Pancreas (tissue), 10 donors: ENCODE measurements at places on chromosomes 2 and 18.

DNA sequence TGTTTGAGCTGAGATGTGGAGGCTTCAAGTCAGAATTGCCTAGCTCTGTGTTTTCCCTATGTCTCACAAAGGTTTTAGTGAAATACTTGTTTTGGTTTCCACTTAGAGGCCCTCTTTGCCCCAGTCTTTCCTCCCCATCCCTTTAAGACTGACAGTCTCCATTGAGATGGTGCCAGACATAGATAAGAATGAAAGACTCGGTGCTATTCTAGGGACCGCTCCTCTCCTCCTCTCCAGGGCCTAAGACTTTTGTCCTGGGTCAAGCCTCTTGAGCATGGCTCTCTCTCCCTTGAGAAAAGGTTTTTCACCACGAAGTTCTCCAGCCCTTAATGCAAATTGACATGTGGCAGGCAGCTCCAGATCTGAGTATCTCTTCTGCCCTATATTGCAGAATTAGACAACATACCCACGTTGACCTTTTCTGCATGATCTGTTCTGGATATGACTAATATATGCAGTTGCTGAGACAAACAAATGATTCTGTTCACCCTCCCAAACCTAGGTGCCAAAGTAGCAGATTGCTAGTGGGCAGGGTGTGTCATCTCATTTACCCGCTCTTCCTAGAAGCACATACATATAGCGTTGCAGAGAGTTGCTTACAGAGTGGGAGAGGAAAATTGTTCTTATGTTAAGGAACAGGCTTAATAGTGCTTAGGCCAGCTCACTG lies 47.5 kb upstream of the ACSL3 start:
- DNase-seq: no peak

DNA sequence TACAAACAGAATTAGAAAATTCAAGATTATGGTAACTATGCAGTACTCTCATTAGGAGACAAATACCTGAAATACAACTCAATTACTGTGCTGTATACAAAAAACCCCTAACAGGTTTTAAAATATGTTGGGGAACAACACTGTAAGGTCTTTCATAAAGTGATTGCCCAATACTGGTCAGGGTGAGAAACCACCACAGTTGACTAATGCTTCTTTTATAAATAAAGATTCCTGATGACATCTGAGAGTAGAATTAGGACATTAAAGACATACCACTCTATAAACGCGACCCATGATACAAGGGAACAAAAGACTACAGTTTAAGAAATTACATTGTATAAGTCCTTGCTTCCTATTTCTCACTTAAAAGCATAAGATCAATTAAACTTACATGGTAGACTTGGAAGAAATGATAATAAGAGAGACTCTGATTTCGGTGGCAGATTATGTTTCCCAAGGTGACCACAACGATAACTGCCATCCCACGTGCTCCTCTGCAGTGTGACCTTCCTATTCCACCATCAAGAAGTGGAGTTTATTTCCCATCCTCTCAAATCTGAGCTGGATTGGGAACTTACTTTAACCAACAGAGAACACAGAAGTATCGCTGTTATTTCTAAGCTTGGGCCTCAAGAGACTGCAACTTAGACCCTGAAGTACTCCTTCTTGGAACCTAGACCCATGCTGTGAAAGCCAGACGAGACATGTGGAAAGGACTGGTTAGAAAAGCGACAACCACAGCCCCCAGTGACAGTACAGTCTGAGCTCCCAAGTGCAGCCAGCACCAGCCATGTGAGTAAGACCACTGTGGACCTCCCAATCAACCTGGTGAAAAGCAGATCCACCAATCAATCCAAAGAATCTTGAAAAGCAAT lies 52.3 kb downstream of the ZNF521 start:
- DNase-seq: no peak

DNA sequence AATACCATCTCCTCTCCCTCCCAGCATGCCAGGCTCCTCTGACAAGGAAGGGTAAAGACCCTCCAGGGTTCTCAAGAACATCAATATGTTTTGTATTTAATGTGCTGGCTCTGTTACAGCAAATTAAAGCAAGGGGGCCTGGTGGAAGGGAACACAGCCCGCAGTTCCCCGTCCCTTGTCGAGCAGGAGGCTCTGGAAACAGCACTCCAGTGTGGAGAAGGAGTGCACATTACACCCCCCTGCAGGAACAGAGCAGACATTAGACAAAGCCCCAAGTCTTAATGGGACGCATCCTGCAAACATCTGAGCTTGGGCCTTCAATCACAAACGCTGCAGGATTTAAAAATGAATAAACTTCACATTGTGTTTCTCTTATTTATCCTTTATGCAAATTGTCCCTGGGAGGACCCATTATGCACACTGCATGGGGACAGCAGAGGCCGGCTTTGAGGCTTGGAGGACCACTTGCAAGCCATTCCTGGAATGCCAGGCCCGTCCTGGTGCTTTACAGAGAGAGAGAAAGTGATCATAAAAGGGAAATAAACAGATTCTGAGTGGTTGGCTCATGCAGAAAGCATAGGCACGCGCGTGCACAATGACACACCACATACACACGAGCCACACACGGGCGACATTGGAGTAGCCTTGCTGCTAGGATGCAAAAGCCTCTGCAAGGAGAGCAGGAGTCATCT lies 328.7 kb downstream of the SMAD2 start:
- DNase-seq: no peak

GRCh38 chr18:63161032-63161760 lies 158.4 kb downstream of the BCL2 start:
- DNase-seq: no peak

GRCh38 chr2:69241664-69242514 lies 145.1 kb downstream of the GFPT1 start:
- DNase-seq: no peak

- DNase-seq: no peak
These were observed 1.4 kb upstream of the CASP8 start for GRCh38 chr2:201258666-201259615.

DNA sequence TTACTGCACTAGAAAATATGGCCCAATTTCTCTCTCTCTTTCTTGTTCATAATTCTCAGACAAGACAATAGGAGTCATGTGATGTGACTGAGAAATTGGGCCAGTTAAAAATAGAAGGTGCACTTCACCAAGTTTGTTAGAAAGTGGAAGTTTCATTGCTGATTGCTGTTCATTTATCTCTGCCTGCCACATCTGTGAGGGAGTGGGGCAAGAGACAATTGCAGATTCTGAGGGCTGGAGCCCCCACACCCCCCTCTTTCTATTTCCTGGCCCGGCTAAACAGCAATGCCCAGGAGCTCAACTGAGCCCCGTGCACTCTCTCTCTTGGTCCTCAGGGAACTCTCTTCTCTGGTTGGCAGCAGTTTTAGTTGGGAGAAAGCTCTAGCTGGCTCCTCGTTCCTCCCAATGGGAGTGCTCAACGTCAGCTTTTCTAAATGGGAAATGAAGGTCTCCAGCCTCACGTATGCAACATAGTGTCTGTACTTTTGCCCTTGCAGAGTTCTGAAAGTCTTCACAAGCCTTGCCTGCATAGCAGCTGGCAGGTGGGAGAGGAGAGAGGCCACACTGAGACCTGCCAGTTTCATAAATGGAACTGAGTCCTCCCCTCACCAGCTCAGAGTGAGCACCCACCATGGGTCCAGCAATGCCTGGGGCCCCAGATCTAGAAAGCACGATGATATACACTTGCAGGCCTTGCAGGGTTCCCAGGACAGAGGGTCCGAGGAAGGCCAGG lies 115.7 kb downstream of the MYCN start:
- no peak for DNase-seq

DNA sequence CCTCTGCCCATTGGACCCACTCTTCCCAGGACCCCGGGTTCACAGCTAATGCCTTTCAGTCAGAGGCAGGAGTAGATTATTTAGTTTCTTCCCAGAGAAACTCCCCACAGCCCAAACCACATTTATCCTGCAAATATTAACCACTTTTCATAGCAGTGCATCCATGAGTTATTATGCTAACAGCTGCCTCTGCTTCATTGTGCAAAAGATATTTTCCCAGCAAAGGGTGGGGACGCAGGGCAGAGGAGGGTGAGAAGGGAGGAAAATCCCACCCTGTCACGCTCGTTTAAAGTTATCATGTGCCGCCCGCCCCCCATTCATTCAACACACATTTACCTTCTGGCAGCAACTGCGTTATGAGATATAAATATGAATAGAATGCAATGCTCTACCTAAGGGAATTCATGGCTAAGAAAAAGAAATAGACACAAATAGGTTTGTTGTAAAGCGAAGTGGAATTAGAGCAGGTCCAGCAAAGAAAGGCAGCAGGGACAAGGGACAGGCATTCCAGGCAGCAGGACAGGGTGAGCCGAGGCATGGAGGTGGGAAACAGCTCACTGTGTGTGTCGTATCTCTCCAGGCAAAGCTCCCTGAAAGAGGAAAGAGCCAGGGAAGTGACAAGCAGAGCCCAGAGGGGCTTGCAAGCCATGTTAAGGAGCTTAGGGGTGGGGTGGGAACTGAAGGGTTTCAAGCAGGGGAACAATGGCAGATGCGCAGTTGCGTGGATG lies 46.3 kb upstream of the LTBP1 start:
- DNase-seq: no peak

- DNase-seq: no peak
These were observed 325.1 kb downstream of the RND3 start for GRCh38 chr2:150162241-150162942.

- DNase-seq: no peak
These were observed 365.0 kb upstream of the TFPI start for GRCh38 chr2:187918996-187919821.

DNA sequence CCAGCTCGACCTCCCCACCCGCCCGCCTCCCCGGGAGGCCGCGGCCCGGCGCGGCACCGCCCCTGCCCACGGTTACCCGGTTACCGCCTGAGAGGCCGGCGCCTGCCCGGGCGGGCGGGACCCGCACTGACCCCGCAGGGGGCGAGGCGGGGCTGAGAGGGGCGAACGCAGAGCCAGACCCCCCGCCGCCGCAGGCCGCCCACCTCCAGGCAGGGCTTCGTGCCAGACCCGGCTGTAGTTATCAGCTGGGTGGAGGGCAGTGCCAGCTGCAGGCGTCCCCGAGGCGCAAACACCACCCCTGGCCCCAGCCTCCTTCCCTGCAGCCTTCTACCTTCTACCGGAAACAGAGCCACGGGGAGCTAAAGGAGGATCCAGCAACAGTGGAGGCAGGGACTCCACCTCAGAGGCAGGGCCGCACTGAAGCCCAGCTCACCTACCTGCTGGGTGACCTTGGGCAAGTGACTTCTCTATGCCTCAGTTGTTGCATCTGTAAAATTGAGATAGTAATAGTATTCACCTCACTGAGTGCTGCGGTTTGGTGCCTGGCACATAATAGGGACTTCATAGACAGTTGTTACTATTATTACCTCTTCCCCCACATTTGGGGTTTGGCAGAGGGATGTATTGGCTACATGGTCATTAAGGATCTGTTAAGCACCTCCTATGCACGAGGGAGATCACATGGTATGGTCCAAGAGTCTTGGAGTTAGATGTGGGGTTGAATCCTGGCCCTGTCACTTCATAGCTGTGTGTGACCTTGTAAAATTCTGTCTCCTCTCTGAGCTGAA lies 231.6 kb upstream of the SMAD2 start:
- no peak for DNase-seq

- no peak for DNase-seq
These were observed 5.8 kb downstream of the FHOD3 start for GRCh38 chr18:36303211-36303844.

- DNase-seq: no peak
These were observed 358.0 kb downstream of the HRH4 start for GRCh38 chr18:24818441-24818840.

GRCh38 chr2:73759904-73760303 lies 20.0 kb downstream of the DUSP11 start:
- no peak for DNase-seq

GRCh38 chr2:142472382-142472781 lies 341.6 kb upstream of the LRP1B start:
- DNase-seq: no peak

DNA sequence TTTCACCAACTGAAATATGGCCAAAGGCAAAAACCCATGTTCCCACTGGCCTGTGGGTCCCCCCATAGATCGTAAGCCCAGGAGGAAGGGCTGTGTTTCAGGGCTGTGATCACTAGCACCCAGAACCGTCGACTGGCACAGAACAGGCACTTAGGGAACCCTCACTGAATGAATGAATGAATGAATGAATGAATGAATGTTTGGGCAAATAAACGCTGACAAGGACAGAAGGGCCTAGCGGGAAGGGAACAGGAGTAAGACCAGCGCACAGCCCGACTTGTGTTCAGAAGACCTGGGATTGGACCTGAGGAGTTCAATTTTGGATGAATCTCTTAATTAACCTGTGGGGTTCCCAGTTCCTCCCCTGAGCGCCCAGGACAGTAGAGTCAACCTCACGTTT lies 76.2 kb downstream of the TPO start:
- DNase-seq: no peak

DNA sequence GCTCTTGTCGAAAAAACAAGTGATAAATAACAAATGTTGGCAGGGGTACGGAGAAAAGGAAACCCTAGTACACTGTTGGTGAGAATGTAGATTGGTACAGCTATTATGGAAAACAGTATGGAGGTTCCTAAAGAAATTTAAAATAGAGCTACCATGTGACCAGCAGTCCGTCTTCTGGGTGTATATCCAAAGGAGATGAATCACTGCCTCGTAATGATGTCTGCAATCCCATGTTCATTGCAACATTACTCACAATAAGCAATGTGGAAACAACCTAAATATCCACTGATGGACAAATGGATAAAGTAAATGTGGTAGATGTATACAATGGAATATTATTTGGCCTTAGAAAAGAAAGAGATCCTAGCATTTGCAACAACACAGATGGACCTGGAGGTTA lies 50.6 kb downstream of the SLC16A14 start:
- DNase-seq: no peak

DNA sequence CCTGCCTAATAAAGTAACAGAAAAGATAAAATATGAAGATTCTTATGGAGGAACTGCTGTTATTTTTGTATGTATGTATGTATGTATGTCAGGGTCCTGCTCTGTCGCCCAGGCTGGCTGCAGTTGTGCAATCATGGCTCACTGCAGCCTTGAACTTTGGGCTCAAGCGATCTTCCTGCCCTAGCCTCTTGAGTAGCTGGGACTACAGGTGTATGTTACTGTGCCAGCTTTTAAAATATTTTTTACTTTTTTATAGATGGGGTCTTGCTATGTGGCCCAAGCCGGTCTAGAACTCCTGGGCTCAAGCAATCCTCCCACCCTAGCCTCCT lies 26.7 kb downstream of the ANKRD29 start:
- no peak for DNase-seq

- no peak for DNase-seq
These were observed 221.0 kb upstream of the TFPI start for GRCh38 chr2:187775196-187775595.

DNA sequence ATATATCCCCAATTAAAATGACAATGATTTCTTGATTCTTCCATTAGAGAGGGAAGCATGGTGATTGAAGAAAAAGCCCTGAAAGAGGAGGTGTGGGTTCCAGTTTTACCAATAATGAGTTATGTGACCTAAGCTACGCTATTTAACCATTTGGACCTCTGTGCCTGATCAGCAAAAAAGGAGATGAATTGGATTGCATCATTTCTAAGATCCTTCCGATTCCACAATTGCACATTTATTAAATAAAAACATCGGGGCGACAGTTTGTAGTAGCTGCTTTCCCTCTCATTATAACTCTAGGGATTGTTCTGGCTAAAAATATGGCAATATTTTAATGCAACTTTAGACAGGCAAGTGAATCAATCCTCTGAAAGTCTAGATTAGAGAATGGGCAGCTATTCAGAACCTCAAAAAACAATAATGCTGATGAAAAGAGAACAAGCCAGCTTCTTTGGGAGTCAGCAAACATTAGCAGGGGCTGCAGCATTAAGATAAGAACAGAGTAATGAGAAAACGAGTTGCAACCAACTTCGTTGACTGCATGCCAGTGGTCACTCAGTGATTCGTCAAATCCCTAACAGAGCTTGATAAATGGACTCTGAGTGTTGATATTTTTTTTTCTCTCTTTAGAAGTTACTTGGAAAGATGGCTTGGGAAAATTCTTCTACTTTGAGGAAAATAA lies 301.2 kb downstream of the AGPS start:
- DNase-seq: no peak
